ENCODE measurements at places on chromosomes 4 and X. TPM values are rescaled to one million over a fixed set of nuclear protein-coding genes. Genes with fewer than 3 reads are reported as not detected.

SPRY1 gene
- 90.2 TPM for total RNA-seq

GRCh38 chrX:111444881-111445280, 32.9 kb upstream of the DCX start:
- H3K4me3 ChIP-seq, result no peak overlapping the region
- H3K27ac ChIP-seq, result no peak overlapping the region
- H3K4me1 ChIP-seq, result no peaks in the 10 kb centered on the region
- no peaks in the 10 kb centered on the region for H3K27me3 ChIP-seq
- H3K36me3 ChIP-seq, result no peaks in the 10 kb centered on the region
- no peak for DNase-seq

DNA sequence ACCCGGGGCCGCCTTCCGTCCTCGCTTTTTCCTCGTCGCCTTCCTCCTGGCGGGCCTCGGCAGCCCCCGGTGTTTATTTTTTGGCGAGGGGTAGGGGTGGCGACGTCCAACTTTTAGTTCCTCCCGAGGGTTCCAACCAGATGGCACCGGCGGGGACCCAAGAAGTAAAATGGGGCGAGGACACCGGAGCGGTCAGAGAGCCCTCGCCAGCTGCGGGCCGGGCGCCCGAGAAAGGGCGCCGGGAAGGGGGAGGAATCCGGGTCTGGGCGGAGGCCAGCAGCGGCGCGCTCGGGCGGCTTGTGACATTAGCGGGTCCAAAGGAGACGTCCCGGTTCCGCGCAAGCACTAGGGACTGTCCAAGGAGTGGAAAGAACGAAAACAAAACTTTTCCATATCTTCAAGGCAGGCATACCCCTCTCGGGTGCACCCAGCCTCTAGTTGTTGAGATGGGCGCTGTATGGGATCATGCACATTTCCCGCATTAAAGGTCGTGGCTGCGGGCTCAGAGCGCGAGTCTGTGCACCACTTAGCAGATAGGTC, 691 bp upstream of the USP46 start:
- H3K4me1 ChIP-seq, result peaks cover 3% of the 10 kb centered on the region
- H3K4me3 ChIP-seq, result peak overlapping the region; percentile 86
- DNase-seq, result peak; percentile 39
- H3K36me3 ChIP-seq, result no peaks in the 10 kb centered on the region
- H3K27me3 ChIP-seq, result no peaks in the 10 kb centered on the region

HSD17B13 gene
- 1.7 TPM for total RNA-seq

GRCh38 chr4:46254788-46255187, 130.9 kb upstream of the GABRG1 start:
- no peaks in the 10 kb centered on the region for H3K4me1 ChIP-seq
- no peaks in the 10 kb centered on the region for H3K36me3 ChIP-seq
- no peak for DNase-seq
- no peak overlapping the region for H3K27ac ChIP-seq
- H3K4me3 ChIP-seq, result no peak overlapping the region

SRP72 gene
- total RNA-seq, result 41.4 TPM

GRCh38 chrX:66167431-66167830, 3.4 kb downstream of the HEPH start:
- no peaks in the 10 kb centered on the region for H3K4me1 ChIP-seq
- H3K27me3 ChIP-seq, result no peaks in the 10 kb centered on the region
- H3K36me3 ChIP-seq, result no peaks in the 10 kb centered on the region
- no peak overlapping the region for H3K27ac ChIP-seq
- H3K4me3 ChIP-seq, result no peak overlapping the region
- DNase-seq, result no peak

DNA sequence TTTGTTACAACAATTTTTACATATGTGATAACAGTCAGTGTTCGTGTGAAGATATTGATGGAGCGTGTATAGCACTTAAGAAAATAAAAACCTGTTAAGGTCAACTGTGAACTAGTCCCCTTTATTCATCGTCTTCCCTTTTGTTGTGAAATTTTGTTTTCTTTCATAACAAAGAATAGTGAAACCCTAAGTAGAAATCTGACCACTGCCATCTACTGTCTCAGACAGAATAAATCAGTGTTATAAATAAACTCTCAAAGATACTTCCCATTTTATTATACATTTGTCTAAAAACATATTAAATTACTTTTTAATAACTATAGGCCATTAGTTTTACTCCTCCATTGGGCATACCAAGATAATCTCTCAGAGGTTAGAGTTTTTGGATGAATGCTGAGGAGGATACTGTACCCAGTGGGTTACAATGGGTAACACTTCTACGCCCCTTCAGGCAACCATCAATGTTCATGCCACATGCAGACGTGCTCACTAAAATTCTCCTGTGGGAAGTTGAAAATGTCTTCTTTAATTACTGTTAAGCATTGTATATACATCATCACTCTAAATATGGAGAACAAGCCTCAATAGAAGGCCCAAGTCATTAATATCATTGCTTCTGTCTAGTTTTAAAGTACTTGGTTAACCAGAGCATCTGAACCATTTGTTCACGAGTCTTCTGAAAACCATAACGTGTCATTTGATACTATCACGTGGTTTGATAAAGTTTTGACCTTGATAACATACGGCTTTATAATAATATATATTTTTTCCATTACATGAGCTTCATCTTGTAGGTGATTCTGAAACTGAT, 171.2 kb downstream of the TMA16 start:
- no peak for DNase-seq
- H3K36me3 ChIP-seq, result no peaks in the 10 kb centered on the region
- no peak overlapping the region for H3K27ac ChIP-seq
- no peaks in the 10 kb centered on the region for H3K27me3 ChIP-seq
- no peak overlapping the region for H3K4me3 ChIP-seq

- H3K4me3 ChIP-seq, result no peak overlapping the region
- no peaks in the 10 kb centered on the region for H3K27me3 ChIP-seq
- no peaks in the 10 kb centered on the region for H3K36me3 ChIP-seq
Observed at GRCh38 chr4:144556636-144557035, 89.3 kb upstream of the HHIP start.

RBM3 gene
- 169 TPM for total RNA-seq

DNA sequence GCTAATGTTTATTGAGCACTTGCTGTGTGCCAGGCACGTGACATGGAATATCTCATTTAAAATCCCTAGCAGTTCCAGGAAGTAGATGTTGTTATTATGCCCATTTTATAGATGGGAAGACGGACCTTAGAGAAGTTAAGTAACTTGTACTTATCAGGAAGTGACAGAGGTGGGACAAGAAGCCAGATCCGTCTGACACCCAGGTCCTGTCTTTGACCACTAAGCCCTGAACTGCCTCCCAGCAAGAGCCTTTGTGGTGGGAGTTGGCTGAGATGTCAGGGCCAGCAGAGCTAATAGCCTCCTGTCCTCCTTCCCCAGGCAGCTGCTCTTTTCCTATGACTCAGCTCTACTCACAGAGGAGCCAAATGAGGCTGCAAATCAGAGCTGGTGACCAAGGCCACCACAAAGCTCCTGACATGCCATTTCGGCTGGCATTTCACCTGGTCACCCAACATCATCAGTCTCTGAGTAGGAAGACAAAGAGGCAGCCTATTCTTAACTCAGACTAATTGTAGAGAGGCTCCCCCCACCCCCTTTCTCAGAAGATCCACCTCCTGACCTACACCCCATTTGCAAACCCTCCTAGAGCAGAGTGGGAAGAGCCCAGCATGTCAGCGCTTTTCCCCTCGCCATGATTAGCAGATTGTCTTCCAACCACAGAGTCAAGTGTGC, 175.1 kb upstream of the KIT start:
- no peaks in the 10 kb centered on the region for H3K4me1 ChIP-seq
- DNase-seq, result no peak
- H3K36me3 ChIP-seq, result no peaks in the 10 kb centered on the region
- no peak overlapping the region for H3K4me3 ChIP-seq
- H3K27me3 ChIP-seq, result no peaks in the 10 kb centered on the region

SLC25A53 gene
- total RNA-seq, result 12.1 TPM

DNA sequence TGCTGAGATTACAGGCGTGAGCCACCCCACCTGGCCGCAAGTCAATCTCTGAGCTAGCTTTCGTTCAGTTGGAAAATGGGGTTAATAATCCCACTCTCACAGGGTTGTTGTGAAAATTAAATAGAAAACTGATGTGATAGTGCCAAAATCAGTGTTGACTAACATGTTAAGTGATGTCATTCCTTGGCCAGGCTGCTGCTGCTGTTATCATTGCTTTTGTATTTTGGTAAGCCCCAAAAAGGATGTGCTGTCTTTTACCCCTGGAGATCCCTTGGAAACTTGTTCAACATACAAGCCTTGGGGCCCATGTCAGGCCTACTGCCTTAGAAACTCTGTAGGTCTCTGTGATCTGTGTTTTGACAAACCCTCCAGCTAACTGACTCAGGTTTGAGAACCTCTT, 106.3 kb downstream of the AFF1 start:
- no peaks in the 10 kb centered on the region for H3K27me3 ChIP-seq
- H3K27ac ChIP-seq, result no peak overlapping the region
- peaks cover 7% of the 10 kb centered on the region for H3K4me1 ChIP-seq
- DNase-seq, result no peak
- no peak overlapping the region for H3K4me3 ChIP-seq
- no peaks in the 10 kb centered on the region for H3K36me3 ChIP-seq

FAT4 gene
- 5.4 TPM for total RNA-seq

DNA sequence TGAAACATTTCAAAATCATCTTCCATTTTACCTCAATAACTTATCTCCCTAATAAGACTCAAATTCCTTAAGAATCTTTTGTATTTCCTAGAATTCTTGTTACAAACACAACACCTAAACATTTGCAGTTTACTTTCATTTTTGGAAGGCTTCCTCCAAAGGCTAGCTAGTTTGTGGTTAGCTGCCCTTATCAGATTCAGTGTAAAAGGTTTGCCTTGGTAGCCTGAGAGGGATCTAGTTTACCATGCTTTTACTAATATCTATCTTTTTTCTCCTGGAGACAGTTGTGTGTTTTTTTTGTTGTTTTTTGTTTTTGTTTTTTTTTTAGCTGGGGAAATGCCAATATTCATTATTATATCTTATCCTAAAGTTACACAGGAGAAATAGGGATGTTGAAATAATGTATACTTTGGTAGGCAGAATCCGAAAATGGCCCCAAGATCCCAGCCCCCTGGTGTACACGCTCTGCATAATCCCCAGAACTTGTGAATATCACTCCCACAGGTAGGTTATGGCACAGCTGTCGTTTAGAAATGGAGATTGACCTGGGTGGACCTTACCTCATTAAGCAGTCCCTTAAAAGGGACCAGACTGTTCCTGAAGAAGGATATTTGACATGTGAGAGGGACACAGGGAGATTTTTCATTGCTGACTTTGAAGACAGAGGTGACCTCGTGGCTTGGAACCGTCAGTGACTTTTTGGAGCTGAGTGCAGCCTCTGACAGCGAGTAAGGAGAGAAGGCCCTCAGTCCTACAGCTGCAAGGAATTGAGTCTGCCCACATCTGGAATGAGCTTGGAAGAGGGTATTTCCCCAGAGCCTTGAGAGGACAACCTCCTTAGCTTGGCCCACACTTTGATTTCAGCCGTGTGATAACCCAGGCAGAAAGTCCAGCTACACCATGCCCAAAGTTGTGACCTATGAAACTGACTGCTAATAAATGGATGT, 33.4 kb downstream of the SEPTIN11 start:
- no peak overlapping the region for H3K4me3 ChIP-seq
- no peak overlapping the region for H3K27ac ChIP-seq
- H3K27me3 ChIP-seq, result no peaks in the 10 kb centered on the region
- no peaks in the 10 kb centered on the region for H3K36me3 ChIP-seq

DNA sequence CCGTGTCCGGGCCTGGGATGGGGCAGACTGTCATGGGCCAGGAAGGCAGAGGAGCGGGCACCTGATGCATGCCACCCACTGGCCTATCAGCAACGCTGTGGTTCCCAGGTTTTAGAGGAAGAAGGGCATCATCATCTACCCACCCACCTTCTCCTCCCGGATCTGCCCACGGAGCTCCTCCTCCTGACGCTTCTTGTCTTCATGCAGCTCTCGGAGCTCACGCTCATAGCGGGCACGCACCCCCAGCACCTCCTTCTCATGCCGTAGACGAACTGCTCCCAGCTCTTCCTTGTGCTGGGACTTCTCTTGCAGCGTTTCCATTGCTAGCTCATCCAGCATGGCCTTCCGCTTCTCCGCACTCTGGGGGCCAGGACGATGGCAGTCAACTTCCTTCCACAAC, 11.4 kb upstream of the KCND1 start:
- H3K4me3 ChIP-seq, result no peak overlapping the region
- no peaks in the 10 kb centered on the region for H3K36me3 ChIP-seq
- no peak for DNase-seq
- H3K27me3 ChIP-seq, result no peaks in the 10 kb centered on the region

NEUROG2 gene
- total RNA-seq, result not detected

DNA sequence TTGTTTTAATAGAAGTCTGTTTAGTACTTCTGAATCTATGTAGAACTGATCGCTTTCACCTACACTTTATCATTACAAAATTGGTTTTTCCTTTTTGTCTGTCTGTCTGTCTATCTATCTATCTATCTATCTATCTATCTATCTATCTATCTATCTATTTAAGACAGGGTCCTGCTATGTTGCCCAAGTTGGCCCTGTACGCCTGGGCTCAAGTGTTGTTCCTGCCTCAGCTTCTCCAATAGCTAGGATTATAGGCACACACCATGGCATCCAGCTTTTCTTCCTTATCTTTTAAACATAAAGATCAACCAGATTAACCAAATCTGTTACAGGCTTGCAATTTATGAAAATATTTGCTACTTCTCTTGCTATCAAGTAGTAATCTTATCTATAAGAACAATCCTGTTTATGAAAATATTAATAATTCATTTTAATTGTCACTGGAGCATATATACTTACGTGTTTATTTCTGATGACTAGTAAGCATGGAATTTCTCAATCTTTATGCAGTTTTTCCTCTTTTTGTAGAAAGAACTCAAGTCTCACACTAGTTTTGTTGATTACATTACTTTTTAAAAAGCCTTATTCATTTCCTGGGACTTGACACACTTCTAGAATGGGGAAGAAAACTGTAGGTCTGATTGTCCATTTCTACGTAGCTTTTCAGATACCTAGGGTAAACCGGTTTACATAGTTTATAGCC, 24.5 kb downstream of the KIAA0232 start:
- H3K27me3 ChIP-seq, result no peaks in the 10 kb centered on the region
- DNase-seq, result no peak
- H3K36me3 ChIP-seq, result no peaks in the 10 kb centered on the region

- no peak overlapping the region for H3K4me3 ChIP-seq
- no peaks in the 10 kb centered on the region for H3K4me1 ChIP-seq
- no peaks in the 10 kb centered on the region for H3K27me3 ChIP-seq
Observed at GRCh38 chr4:18318682-18319388, 297.3 kb upstream of the LCORL start.

- DNase-seq, result no peak
- no peak overlapping the region for H3K27ac ChIP-seq
- no peaks in the 10 kb centered on the region for H3K36me3 ChIP-seq
- no peaks in the 10 kb centered on the region for H3K4me1 ChIP-seq
Observed at GRCh38 chr4:14079601-14080000, 452.1 kb upstream of the BOD1L1 start.

DNA sequence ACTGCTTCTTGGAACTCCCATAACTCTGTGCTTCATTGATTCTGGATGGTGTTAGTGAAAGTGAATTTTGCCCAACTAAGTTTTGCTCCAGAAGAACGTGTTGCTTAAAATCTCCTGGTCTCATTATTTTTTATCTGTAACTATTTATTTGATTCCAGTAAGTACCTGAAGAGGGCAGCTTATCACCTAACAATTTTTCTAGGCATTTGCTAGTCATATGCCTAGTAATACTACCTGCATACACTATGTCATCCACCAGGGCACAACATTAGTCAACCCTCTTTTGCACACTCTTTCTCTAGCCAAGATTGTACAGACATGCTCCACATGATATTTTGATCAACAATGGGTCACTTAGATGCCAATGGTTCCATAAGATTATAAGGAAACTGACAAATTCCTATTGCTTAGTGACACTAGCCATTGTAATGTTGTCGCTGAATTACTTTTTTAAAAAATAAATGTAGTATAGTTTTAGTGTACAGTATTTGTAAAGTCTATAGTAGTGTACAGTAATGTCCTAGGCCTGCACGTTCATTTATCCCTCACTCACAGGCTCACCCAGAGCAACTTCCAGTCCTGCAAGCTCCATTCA, 499.9 kb upstream of the AADAT start:
- H3K27ac ChIP-seq, result no peak overlapping the region
- no peaks in the 10 kb centered on the region for H3K36me3 ChIP-seq
